ENCODE measurements at places on chromosomes 11 and 22.

- no peak for DNase-seq
These were observed 13.3 kb upstream of the RASL10A start for GRCh38 chr22:29328566-29329500.

- no peak for DNase-seq
These were observed 115.0 kb upstream of the NARS2 start for GRCh38 chr11:78689585-78690153.

GRCh38 chr11:105206633-105207032 lies 67.1 kb upstream of the CARD18 start:
- no peak for DNase-seq

GRCh38 chr11:86955361-86956120 lies at the start of gene FZD4:
Gene FZD4 (minus strand): TSS chr11:86955395. CDS start chr11:86955085, 310 bp downstream.
- peak; percentile 23 for DNase-seq

DNA sequence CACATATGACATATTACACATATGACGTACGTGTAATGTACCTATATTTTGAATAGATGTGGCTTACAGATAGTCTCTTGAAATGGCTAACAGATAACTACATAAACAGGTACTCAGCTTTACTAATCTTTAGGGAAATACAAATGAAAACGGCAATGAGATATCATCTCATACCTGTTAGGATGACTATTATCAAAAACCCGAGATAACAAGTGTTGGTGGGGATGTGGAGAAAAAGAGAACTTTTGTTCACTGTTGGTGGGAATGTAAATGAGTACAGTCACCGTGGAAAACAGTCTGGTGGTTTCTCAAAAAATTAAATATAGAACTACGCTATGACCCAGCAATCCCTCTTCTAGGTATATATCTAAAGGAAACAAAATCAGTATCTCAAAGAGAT lies 247.6 kb downstream of the ETS1 start:
- no peak for DNase-seq

DNA sequence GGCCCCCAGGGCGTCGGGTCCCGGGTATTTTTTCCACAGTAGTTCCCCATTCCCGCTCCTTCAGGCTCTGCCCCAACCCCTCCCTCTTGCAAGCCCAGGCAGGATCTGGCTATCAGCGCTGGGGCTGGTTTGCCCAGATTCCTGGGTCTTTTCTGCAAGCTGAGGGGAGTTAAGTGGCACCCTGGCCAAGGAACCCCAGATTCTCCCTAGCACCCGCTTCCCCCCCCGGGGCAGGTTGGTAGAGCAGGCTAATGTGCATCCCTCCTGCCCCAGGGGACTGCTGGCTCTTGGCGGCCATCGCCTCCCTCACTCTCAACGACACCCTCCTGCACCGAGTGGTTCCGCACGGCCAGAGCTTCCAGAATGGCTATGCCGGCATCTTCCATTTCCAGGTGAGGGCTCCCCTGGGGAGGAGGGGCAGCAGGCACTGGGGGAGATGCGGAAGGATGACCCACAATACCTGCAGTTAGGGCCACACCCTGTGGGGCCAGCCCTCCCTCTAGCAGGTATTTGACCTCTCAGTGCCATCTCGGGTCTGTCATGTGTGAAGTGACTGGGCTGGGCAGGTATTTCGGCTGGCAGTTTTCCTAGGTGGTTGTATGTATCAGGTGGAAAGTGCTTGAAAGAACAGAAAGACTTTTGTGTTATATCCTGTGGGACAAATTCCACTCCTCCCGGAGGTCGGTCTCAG lies 1.6 kb downstream of the CAPN1 start:
- DNase-seq, result no peak

DNA sequence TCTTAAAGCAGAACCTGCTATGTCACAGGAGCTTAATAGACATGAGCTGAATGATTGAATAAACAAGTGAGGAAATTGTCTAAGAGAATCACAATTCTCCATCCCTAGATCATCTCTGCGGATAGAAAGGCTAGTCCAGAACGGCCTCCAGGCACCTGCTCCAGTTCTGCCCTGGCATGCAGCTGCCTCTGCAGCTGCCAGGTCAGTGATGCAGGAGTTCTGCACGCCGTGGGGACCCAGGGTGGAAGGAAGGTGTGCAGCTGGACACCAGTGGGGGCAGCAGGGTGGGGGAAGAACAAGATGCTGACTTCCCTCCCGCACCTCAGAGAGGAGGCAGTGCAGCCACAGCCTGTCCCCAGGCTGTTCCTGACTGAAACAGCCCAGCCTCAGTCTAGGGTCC lies 192.1 kb upstream of the NCAM1 start:
- DNase-seq, result no peak

- DNase-seq, result no peak
These were observed 40.4 kb downstream of the ARFGAP2 start for GRCh38 chr11:47136327-47136726.

DNA sequence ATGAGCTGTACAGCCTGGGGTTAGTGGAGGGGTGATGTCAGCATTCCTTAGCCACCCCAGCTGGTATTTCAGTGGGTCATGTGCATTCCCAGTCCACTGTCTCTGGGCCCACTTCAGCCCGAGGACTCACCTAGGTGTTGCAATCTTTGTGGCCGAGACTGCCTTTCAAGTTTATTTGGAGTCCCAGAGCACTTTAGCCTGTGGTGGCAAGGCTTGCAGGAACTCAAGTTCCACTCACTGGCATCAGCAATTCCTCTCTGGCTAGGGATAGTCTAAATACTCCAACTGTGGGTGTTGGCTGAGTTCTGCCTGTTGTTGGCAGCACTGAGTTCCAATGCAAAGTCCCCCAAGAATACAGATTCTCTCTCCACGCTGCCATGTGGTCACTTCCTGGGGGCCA lies 191.6 kb upstream of the PGR start:
- no peak for DNase-seq

GRCh38 chr11:7511401-7511800 lies 2.4 kb upstream of the PPFIBP2 start:
- DNase-seq, result no peak

GRCh38 chr11:111115890-111116289 lies 129.6 kb upstream of the POU2AF2 start:
- DNase-seq, result no peak

DNA sequence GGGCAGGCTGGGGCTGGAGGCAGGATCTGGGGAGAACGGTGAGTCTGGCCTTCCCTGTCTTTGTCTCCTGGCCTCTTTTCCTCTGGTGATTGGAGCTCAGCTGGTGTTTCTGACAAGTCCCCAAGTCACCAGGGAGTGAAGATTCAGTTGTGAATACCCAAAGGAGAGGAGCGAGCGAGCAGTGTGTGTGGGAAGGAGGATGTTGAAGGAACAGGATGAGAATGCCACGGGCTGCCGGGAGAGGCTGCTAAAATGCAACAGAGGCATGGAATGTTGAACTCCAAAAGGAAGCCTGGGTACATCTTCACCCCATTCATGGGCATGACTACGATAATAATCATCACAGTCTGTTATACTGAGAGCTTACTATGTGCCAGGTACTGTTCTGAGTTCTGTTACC lies 163.3 kb downstream of the CEP164 start:
- DNase-seq, result no peak

DNA sequence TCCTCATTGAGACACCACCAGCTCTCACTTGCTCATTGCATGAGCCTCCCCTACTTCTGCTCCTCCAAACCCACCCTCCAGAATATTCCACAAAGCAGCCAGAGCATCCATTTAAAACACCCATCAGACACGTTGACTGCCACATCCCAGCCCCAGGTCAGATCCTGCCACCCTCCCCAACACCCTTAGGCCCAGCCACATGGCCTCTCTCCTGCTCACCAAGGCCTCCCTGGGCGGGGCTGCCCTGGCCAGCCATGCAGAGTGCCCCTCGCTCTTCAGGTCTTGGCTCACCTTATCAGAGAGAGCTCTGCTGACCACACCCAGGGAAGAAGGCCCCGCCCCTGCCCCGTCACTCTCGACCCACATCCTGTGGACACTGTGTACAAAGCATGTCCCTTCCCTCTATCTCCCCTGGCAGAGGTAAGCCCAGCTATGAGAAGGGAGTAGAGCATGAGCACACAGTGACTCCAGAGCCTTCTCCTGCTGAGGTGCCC lies 106.8 kb downstream of the MICAL3 start:
- DNase-seq, result no peak

GRCh38 chr11:5343474-5344335 lies at the start of gene OR51B5:
Gene OR51B5 (minus strand): TSS chr11:5343524. CDS start chr11:5343524, 0 bp downstream.
- no peak for DNase-seq

DNA sequence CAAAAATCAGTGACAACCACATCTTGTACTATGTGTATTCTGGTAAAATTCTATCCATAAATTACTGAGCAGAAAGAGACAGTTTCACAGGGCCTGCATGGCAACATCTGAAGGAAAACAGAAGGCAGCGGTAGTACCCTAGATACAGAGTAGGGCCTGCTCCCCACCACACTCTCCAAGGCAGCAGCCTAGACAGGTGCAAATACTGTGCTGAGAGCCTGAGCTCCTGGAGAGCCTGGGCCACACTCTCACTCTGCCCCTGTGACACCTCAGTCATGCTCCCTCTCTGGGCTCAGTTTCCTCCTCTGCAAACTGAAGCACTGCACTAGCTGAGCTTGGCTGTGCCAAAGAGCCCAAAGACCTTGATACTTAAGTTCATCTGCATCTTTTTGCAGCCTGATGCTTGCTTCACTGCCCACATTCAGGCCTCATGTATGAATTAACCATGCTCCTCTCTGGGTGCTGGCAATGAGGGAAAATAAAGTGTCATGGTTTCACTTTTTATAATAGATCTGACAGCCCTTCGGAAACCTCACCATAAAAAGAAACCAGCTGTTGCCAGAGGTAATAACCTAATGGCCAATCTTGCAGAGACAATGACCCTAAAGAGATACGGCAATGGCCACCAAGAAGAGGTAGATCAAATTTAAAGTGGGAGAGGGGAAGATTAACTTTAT lies 104.7 kb downstream of the PLEKHA7 start:
- DNase-seq, result no peak

- DNase-seq, result no peak
These were observed 742.8 kb downstream of the FAM181B start for GRCh38 chr11:81990659-81991443.

- DNase-seq, result no peak
These were observed 346.4 kb upstream of the MTNR1B start for GRCh38 chr11:92623055-92623454.

DNA sequence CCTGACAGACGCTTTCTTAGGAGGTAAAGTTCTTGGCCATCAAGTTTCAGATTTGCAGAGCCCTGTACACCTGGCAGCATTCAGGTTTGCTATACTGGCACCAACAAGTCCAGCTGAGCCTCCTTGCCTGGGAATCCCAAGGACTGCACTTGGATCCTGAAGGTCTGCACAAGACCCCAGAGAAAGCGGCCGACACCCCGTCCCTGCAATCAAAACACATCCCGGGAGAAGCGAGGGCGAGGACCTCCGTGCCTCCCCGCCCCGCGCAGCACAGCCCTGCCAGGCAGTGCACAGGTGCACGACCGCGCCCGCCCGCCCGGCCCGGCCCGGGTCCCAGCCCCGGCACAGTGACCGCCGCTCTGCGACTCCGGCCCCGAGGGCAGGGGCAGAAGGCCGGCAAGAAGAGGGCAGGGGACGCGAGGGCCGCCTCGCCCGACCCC lies 559 bp downstream of the MRTFA start:
- no peak for DNase-seq

- no peak for DNase-seq
These were observed 26.9 kb upstream of the CBX7 start for GRCh38 chr22:39179401-39179827.

- no peak for DNase-seq
These were observed 32.1 kb upstream of the SOX10 start for GRCh38 chr22:38016182-38017151.

- no peak for DNase-seq
These were observed 9.6 kb upstream of the UCP3 start for GRCh38 chr11:74018331-74019005.

- no peak for DNase-seq
These were observed 86.4 kb downstream of the DLG2 start for GRCh38 chr11:85540635-85541205.

DNA sequence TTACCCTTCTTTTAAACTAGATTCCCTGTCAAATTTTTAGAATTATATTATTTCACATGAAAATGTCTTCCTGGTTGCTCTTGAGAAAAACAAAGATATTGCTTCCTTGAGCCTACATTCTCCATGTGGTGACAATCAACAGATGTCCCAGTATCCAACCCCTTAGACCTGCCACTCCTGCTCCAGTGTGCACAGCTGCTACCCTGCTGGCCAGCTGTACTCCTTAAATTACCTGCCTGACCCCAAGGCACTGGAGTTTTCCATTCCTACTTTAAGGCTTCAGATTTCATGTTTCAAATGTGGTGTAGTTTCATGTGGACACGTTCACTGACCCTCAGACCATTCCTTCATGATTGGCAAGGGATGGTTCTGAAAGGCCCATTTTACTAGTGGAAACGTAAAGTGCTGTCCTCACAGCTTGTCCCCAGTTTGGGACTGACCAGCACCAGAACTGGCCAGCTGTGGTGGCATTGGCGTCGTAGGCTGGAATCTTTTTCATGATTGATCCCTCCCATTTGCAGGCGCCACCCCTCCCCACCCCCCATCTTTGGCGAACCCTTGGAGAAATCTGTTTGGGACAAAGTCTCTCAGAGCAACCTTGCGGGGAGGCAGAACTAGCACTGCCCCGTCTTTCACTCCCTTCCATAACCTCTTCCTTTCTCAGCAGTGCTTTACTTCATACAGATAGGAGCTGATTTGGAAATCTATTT lies 123.5 kb downstream of the DBX1 start:
- no peak for DNase-seq

Measured in stimulated activated CD4-positive, alpha-beta T cell treated with anti-CD3 and anti-CD28 coated beads, Interleukin-15, amount 100 ng/mL, for 1 hour (primary cell).